ENCODE measurements at places on chromosomes 12 and 14.

DNA sequence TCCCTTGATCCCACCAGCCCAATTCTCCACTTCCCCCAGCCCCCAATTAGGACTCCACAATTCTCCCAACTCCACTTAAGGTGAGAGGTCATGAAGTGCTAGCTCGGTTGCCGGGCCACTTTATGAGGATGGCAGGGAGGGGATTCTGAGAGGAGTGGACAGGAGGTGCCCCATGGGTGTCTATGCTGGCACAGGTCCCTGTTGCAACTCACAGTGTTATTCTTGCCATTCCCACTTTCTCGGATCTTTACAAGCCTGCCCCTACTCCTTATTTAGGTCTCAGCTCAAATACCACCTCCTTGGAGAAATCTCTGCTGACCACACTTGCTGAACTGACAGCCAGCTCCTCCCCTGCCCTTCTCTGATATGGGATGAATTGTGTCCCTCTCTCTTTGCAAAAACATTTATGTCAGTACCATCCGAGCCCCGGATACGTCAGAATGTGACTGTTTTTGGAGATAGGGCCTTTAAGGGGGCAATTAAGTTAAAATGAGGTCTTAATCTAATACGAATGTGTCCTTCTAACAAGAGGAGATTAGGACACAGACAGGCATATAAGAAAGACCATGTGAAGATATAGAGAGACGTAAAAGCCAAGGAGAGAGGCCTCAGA, 4.2 kb upstream of the LGALS3 start:
- DNase-seq, result no peak

DNA sequence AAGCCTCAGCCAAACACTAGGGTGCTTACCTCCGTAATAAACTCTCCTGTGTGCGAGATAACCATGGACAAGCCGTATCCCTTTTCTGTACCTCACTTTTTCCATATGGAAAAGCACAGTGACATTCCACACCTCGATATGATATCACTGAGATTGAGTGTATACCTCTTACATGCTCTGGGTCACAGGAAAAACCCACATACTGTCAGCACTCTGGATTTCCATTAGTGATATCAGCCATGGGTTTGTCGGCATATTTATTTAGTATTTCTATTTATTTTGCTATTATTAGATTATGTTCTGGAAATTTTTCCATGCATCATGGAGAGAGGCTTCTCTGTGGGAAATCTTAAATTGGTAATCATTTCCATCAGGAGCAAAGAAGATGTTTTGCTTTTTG, 28.0 kb upstream of the DAAM1 start:
- DNase-seq, result no peak

- DNase-seq, result no peak
These were observed 2.1 kb downstream of the DUSP6 start for GRCh38 chr12:89350260-89350629.

GRCh38 chr14:50823051-50823761, 7.8 kb downstream of the NIN start:
- DNase-seq, result no peak

GRCh38 chr14:105073720-105074600, 8.7 kb upstream of the GPR132 start:
- DNase-seq, result no peak

DNA sequence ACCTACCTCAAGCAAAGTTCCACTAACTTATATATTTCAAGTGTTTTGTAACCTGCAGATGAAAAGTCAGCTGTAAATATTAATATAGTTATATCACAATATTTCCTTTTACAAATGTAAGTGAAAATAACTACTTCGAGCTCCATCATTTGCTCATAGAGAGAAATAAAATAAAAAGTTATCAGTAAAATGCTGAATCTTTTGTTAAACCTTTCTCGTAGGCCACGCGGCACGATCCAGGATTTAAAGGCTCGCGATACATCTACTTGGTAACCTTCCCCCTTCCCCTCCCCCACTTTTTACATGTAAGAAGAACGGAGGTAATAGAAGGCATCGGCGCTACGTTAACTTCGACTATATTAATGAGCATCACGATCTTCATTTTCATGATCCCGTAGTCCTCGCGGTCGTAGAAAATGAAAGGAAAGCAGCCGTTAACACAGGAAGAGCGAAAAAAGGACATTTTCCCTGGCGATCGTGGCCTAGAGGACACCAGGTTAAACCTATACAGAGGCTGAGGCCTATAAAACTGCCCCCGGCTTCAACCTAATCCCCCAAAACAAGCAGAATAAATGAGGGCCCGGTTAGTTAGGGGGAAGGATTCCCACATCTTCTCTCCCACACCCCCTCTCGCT, 508 bp downstream of the HNRNPC start:
- no peak for DNase-seq

DNA sequence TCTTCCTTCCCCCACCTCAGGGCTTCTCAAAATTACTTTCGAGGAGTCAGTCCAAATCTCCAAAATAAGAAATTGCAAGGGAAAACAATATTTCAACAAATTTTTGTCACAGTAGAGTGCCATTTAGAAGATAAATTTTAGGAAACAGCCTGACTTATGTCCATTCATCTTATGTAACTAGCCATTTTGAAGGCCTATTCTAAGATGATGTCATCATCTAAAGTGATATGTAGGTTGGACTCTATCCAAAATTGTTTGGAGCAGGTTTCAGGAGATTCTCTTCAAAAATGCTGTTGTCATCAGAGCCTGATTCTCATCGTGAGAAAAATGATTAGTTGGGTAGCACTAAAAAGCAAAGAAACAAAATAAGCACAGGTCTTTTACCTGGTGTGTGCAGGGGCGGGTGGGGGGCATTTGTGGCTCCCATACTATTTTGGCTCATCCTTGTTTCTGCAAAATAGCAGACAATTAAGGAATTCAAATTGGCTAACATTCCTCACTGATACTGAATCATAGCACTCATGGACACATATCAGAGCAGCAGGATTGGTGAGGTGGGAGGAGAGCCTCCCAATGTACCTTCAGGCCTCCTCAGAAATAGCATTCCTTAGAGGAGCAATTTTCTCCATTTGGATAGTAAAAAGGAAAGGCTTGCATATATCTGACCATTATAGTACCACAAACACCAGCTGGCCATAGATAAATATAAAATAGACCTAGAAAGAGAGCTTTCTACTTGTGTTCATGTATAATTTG, 360.9 kb upstream of the NAV3 start:
- DNase-seq, result no peak

GRCh38 chr14:89625244-89625713, 208.2 kb upstream of the FOXN3 start:
- no peak for DNase-seq

Measured in activated CD4-positive, CD25-positive, alpha-beta regulatory T cell treated with anti-CD3 and anti-CD28 coated beads, Interleukin-2, amount 50 U/mL, for 72 hours (primary cell).